Heart left ventricle (tissue), 16 donors: ENCODE measurements at places on chromosomes 2 and 18.

- DNase-seq: no peak
Observed at GRCh38 chr2:149597050-149597667, 9.6 kb upstream of the MMADHC start.

DNA sequence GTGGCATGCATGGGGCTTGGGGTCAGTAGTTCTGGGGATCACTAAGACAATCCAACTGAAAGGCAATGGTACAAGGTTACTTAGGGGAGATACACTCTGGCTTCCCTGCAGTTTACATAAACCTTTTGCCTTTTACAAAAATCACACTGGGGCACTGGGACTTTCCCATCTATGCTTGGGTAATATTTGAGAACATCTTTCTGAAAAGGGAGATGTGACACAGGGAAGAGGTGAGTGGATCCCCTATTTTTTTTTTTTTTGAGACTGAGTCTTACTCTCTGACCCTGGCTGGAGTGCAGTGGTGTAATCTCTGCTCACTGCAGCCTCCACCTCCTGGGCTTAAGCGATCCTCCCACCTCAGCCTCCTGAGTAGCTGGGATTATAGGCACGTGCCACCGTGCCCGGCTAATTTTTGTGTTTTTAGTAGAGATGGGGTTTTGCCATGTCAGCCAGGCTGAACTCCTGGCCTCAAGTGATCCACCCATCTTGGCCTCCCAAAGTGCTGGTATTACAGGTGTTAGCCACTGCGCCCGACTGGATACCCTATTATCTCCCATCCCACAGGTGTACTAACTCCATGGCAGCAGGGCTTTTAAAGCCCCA lies 82.8 kb upstream of the DNMT3A start:
- no peak for DNase-seq

GRCh38 chr2:27721335-27721734 lies 50.2 kb upstream of the MRPL33 start:
- peak; percentile 67 for DNase-seq

DNA sequence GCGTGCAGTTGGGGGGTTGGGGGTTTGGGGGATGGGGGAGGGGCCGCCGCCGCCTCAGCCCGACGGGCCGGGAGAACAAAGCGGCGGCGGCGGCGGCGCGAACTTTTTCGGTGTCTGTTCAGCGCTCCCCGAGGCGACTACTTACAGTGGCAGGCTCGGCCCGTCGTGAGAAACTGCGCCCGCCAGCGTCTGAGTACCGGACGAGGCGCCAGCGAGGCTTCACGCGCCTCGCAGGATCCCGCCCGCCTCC lies 172 bp downstream of the PRKD3 start:
- DNase-seq: peak; percentile 91

GRCh38 chr18:8562919-8563318 lies 46.3 kb upstream of the RAB12 start:
- DNase-seq: peak; percentile 74

DNA sequence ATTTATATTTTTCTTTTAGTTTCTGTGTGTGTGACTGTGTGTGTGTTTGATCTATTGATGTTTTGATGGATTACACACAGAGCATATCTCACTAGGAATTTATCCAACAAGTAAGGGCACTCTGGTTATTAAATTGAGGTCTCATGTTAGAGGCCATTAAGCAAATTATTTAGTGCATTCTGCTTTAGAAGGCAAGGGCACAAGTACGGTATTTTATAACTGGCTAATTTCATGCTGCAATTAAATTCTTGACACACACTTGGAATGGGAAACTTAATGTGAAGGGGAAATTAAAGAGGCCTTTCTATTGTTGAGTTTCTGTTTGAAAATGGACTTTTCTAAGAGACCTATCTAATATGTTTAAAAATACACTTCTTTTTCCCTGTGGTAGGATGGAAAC lies 25.8 kb downstream of the NYAP2 start:
- DNase-seq: no peak

DNA sequence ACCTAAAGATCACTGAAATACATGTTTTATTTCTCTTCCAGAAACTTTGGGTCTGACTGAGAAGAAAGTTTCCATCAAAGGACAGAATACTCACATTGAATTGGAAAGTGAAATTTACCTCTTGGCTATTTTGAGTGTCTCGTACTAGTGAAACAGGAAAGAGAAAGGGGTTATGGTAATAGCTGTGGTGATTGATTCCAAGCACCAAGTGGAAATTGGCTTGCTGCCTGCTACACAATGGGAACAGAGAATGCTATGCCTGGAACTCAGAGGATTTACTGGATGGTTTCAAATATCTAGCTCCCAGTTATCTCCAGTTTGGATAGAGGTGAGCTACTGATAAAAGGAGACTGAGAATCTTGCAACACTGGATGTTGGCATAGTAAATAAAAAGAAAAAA lies 492.8 kb upstream of the FSIP2 start:
- no peak for DNase-seq

DNA sequence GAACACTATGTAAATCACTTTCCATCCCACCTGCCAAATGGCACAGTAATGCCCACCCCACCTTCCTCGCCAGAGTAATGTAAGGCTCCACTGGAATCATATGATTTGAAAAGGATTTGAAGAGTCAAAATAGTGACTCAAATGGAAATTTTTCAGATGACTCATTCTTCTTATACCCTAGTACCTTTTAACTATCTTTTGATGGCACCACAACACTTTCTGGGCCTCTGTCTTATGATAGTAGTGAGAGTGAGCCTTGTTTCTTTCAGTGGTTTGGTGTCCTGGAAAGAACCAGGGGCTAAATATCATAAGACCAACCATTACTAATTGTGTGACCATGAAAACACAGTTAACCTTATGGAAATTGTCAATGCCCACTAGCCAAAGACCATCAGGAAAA lies 235.4 kb upstream of the SLC14A2 start:
- no peak for DNase-seq

DNA sequence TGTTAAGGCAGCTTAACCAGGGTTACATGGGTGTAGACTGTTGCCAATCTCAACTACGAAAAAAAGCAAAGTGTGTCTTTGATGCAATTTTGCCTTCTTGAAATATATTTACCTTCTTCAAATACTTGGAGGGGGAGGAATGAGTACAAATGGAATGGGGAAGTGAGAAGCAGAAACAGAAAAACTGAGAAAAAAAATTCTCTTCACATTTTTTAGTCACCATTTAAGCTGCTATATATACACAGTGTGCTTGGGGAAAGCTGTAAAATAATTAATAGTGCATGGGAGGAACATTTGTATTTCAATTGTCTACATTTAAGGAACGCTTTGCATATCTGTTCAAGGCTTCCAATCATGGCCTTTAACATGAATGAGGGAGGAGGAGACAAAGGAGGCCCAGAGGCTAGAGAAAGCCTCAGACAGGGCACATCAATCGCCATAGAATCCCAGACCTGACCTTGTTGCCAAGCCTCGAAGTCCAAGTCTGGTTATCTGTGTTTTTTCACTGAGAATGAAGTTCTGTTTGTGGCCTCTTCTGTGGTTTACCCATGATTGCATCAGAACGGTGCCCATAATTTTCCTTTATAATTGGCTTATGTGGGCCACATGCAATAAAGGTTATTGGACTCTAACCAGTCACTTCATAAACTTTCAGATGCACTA lies 158.6 kb downstream of the PIK3C3 start:
- no peak for DNase-seq

- no peak for DNase-seq
Observed at GRCh38 chr18:74066018-74066417, 81.6 kb downstream of the FBXO15 start.

GRCh38 chr2:140589273-140589672 lies 1541.5 kb downstream of the LRP1B start:
- no peak for DNase-seq

DNA sequence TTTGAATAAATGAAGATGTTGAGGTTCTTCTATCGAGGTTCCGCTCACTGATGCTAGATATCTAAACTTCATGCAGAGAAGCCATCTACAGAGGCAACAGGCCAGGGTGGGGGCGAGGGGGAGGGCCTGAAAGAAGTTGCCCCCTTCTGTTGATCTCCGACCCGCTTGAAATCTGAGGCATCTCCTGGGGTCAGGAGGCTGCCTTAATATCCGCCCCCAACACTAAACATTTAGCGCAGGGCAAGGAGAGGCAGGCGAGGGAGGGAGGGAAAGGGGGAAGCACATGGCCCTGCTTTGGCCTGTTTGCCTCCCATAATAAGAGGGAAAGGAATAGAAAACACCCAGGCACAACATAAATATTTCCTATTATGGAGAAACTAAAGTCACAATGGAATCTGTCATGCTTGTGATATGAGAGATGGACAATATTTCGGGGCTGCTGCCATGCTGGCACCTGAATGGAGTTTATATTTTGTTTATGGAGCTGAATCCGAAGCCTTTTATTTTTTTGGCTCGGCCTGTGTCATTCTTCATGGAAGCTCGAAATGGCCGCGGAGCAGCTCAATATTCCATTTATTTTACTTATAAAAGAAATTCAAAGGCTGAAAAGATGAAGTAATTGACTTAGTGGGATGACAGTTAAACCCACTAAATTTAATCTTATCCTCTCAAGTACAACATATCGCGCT lies 221.1 kb downstream of the INSIG2 start:
- no peak for DNase-seq

GRCh38 chr2:204686406-204686805 lies 141.1 kb downstream of the PARD3B start:
- no peak for DNase-seq

- no peak for DNase-seq
Observed at GRCh38 chr2:130846233-130846632, 9.5 kb downstream of the ARHGEF4 start.

DNA sequence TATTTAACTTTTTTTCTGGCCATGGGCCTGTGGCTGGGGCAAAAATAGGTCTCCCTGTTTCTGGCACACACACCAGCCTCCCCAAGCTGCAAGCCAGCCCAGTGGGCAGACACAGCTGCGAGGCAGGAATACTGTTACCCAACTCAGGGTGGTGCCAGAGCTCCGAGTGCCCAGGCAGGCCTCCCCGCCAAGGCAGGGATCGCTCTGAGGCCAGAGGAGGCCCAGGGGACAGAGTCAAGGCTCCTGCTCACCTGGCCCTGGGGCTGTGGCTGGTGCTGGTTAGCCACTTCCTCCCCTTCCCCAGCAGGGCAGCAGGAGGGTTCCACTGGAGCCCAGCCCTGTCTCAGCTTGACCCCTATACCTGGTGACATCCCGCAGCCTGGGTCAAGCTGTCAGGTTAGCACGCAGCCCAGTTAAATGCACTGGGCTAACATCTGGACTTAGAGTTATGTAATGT lies 67.1 kb upstream of the EPAS1 start:
- peak; percentile 66 for DNase-seq

DNA sequence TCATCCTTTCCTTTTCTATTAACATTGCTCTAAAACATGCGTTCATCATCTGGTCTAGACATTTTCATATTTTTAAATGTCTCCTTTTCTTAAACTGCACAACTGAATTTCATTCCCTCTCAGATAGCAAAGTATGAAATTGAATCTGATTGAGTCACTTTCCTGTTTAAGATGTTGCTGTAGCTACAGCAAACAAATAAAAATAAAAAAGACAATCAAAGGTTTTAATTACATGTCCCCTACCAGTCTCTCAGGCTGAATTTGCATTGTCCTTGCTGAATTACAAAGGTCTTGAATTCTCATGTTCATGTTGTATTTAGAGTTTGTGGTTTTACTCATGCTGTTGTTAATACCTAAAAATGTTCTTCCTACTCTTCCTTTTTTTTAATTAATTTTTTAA lies 537.9 kb upstream of the LRATD1 start:
- no peak for DNase-seq

DNA sequence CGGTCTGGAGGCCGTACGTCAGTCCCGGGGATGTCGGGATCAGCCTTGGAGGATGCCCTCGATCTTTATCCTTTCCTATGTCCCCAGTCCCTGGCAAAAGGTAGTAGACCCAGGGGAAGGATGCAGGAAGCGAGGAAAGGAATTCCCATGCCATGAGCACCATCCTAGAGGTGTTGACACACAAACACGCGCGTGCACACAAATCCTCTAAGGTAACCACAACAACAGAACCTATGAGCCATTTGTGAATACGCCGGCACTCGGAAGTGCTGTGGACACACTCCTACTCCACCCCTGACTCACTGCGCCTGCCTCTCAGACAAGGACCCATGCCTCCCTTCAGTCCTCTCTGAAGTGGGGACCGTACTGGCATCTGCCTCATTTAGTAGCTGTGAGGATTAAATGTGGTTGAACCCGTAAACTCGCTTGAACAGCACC lies 11.3 kb upstream of the MLPH start:
- DNase-seq: no peak

GRCh38 chr18:32175265-32175664 lies 14.6 kb upstream of the MEP1B start:
- DNase-seq: peak; percentile 80
